ENCODE measurements at places on chromosomes 16 and 17.

- DNase-seq = no peak
These were observed 12.5 kb downstream of the TOM1L2 start for GRCh38 chr17:17959520-17960361.

- no peak for DNase-seq
These were observed 99.9 kb downstream of the EFCAB13 start for GRCh38 chr17:47423406-47424295.

- no peak for DNase-seq
These were observed 67.7 kb upstream of the TNRC6C start for GRCh38 chr17:77890771-77891170.

- no peak for DNase-seq
These were observed 66.3 kb downstream of the MRC2 start for GRCh38 chr17:62693616-62694409.

GRCh38 chr16:79717333-79718137 lies 117.0 kb upstream of the MAF start:
- DNase-seq = no peak

Measured in coronary artery (tissue), 2 donors.